ENCODE measurements at places on chromosomes 7 and 10.
A peak's percentile ranks its signal among the peaks of the same experiment; 100 is the strongest.

DNA sequence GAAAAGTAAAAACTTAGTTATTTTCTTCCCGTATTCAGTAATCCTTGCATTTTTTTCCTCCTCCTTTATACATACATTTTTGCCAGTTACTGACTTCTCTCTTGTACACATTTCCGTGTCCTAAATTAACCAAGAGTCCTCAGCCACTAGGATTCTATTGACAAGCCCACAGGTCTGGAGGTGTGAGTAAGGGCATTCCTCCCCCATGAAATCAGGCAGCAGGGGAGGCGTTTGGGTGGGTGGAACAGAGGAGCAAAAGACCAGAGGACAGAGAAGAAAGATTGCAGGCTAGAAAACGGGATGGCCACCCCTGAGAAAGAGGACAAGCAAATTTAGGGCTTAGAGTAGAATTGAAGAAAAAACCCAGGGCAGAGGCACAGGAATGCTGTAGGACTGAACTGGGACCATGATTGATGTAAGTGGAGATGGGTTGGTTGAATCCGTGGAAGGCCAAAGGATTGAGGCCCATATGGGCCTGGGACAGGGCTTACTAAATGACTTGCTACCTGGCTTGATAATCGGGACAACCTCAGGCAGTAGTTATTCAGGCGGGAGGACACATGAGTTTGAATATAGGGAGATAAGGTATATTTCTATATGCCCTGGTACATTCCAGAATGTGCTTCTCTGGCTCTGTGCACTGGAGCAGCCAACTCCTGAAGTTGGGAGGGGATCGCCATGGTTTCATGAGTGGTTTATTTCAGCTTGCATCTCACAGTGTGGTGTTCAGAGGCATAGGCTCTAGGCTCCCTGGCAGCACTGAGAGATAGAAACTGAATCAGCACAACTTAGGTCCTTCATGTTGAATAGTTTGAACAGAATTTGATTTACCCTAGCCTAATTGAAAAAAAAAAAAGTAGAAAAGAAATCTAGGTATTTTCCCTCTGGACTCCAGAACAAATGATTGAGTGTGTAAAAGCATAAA is 28.0 kb downstream of the IKZF1 start:
- no peak for DNase-seq

GRCh38 chr10:34254596-34254995 is 560.5 kb downstream of the PARD3 start:
- DNase-seq = no peak

- DNase-seq = no peak
These were observed 20.5 kb downstream of the YKT6 start for GRCh38 chr7:44221231-44221791.

DNA sequence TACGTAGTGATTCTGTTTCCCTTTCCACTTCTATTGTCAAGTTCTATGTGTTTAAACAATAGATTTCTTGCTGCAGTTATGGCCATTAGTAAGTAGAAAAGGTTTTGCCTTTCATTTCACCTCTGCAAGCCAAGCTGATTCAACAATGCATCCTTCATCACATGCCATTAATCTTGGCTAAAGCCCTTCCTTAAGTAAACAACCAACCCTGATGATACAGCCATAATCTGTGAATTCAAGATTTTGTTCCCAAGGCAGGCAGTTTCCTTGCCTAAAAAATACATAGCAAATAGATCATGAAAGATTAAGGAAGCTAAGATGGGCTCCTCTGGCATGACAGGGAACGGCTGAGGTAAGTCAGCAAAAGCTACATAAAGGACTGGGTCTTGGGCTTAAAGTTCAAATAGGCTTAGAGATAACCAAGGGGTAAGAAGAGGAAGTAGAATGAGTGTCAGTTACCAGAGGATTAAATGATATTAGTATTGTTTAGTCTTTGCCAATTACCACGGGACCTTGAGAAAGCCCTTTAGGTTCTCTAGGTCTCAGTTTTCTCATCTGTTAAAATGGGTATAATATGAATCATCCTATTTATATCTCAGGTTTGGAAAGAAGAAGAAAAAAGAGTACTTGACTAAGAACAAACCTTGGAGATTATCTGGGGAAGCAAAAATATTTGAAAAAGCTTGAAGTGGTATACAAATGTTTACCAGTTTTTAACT is 35.9 kb upstream of the ANK3 start:
- no peak for DNase-seq

- no peak for DNase-seq
These were observed 72.5 kb upstream of the CTBP2 start for GRCh38 chr10:125232841-125233240.

- no peak for DNase-seq
These were observed 141.8 kb downstream of the C7orf25 start for GRCh38 chr7:42770114-42770513.

- DNase-seq = no peak
These were observed 21.9 kb downstream of the ERLIN1 start for GRCh38 chr10:100163704-100164621.

GRCh38 chr10:79246606-79247275 is 100.5 kb upstream of the PPIF start:
- DNase-seq = no peak

GRCh38 chr10:119806334-119807130 is 66.1 kb downstream of the MCMBP start:
- DNase-seq = no peak

DNA sequence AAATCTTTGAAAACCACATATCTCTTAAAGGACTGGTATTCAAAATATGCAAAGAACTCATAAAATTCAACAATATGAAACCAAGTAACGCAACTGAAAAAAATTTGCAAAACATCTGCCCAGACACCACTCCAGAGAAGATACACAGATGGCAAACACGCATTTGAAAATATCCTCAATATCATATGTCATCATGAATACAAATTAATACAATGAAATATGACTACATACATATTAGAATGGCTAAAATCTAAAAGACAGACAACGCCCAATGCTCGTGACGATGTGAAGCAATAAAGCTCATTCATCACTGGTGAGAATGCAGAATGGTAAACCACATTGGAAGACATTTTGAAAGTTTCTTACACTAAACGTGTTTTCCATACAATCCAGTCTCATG is 770.1 kb upstream of the CELF2 start:
- no peak for DNase-seq

DNA sequence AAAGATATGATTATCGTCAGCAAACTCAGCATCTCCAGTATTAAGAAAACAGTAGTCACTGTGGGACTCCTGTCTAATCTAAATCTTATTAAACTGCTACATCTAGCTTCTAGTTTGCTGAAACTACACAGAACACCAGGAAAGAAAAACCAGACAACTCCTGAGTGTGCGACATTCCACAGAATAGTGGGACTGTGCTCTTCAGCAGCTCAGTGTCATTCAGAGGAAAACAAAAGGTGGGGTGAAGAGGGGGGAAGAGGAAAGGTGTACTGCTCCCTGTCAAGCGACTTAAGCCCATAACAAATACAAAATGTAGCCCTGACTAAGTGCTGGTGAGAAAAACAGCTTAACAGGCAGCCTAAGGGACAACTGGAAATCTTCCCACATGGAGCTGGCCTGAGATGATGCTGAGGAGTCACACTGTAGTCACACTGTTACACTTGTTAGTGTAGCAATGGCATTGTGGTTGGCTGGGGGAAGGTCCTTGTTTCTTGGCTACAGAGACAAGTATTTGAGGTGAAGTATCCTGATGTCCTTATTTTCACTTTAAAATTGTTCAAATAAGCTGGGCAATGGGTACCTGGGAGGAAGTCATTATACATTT is 135.5 kb downstream of the USP6NL start:
- no peak for DNase-seq

DNA sequence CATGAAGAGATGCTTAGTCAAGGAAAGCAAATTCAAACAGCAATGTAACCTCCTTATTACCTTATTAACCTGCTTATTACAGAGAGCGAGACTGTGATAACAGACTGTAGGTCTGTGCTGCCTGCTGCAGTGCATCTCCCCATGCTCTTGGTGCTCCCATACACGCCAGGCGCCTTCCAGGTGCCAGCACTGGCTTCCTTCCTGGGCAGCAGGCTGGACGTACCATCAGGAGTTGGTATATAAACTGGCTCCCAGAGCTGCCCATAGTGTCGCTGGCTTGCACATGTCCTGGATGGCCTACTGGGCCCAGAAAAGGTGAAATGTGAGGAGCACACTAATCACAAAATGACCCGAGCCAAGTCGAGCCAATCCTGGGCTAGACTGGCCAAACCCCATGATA is 13.5 kb downstream of the ATP6V0E2 start:
- no peak for DNase-seq

- DNase-seq = no peak
These were observed 337.3 kb upstream of the GHITM start for GRCh38 chr10:83801983-83802382.

GRCh38 chr10:1841759-1842158 is 104.4 kb upstream of the ADARB2 start:
- no peak for DNase-seq

DNA sequence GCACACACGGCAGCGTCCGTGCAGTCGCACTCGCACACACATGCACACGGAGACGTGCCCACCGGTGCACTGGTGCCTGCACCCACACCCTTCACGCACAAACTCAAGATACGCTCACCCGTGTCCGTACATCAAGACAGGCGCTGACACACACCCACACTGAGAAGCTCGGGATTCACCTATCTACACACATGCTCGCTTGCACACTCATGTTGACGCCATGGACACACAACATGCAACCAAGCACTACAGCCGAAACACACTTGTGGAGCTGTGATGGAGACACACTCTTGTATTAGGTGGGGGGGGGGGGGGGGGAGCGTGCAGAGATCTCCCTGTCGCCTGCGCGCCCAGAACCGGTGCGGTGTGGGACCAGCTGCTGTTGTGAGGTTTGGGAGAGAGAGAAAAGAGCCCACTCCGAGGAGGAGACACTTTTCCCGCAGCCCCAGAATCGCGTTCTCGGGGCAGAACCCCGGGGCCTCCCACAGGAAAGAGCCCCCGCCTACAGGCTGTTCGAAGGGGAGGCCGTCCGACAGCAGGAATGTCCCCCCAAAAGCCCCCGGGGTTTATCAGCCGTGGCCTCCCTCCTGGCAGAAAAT is 605 bp upstream of the NFKB2 start:
- DNase-seq = peak; percentile 82

- no peak for DNase-seq
These were observed 49.9 kb upstream of the RELN start for GRCh38 chr7:104039363-104039762.

DNA sequence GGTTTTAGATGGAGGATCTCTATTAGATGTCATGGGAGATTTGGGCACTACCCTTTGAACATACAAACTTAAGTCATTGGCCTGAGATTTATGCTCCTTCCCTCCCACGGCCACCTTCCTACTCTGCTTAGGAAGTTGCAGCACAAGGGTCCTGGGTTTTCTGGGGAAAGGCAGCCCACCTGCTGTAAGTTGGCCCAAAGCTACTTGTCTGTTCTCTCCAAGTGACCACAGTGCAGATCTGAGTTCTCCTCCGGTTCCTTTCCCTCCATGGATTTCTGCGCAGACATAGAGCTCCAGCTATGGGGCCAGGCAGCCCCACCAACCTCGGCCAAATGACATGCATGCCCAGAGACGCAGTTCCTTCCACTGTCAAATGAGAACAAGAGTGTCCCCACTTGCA is 12.8 kb upstream of the C10orf53 start:
- DNase-seq = no peak

DNA sequence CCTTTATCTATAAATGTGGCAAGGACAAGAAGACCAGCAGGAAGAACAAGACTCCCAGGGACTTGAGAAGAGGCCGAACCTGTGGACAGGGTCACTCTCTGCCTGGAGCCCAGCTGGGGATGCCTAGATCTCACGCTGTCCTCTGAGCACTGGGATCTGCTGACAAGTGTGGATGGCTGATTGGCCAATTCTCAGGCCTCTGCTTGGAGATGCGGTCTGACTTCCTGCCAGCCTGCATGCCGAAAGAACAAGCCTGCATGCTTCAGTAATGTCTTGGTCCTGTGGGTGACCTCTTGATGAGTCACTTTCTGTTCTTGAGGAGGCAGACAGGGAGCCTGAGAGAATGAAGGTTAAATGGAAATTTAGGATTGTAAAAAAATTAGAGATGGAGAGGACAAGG is 84.7 kb downstream of the TMEM178B start:
- DNase-seq = no peak

DNA sequence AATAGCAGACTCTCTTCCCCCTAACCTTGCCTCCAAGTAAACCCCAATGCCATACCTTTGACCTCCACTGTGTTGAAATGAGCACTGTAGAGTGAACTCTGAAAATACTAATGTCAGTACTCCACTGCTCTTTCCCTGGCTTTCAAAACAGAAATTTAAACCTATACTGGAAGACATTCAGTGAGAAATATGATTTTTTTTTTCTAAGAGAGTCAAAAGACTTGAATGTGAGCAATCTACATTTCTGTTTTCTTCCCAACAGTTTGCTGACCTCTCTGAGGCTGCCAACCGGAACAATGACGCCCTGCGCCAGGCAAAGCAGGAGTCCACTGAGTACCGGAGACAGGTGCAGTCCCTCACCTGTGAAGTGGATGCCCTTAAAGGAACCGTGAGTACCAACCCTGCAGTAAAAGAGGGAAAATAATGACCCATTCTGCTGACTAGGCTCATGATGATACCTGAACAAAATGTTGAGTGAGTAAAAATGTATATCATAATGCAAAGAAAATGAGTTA is 6.4 kb downstream of the VIM start:
- no peak for DNase-seq

GRCh38 chr7:147432079-147432478 is 1158.5 kb upstream of the C7orf33 start:
- DNase-seq = no peak

GRCh38 chr7:136070736-136071505 is 93.8 kb upstream of the MTPN start:
- no peak for DNase-seq

DNA sequence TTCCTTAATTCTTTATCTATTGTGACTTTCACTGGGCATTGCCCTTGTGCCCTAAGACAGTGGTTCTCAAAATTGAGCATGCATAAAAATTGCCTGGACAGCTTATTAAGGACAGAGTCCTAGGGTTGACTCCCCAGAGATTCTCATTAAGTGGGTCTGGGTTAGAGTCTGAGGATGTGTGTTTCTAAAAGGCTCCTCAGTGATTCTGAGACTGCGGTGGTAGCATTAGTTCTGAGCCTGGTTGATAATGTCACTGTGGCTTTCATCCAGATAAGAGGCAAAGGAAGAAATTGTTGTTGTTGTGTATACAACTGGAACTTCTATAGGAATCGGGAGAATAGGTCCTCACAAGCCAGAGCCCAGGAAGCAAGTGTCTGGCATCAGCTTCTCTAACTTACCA is 1.3 kb downstream of the IFIT2 start:
- DNase-seq = no peak

GRCh38 chr10:104688251-104689042 is 47.4 kb downstream of the SORCS3 start:
- no peak for DNase-seq
